Activated T-cell treated with anti-CD3 and anti-CD28 coated beads, Interleukin-2, amount 50 U/mL, for 72 hours (primary cell): ENCODE measurements at places on chromosomes 1 and 21. TPM values are rescaled to one million over a fixed set of nuclear protein-coding genes. Genes with fewer than 3 reads are reported as not detected.

Gene PLA2G2F
- not detected for total RNA-seq

DNA sequence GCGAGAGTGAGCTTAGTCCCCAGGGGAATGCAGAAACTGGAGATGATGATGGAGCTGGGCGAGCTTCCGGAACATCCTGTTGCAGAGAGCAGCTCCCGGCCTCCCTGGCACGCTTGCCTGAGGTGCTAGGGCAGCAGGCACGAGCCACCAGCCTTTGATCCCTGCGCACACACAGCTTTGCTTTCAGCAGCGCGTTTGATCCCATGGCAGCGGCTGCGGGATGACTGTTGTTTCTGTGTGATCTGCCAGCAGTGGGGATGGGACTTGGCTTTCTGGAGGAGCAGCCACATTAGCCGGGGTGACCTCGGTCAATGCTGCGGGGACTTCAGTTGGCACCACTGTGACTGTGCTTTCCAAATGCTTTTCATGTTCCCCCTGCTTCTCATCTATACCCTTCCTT is 193.2 kb downstream of the KAZN start:
- H3K4me3 ChIP-seq: no peak overlapping the region
- H3K36me3 ChIP-seq: no peaks in the 10 kb centered on the region
- no peak overlapping the region for H3K27ac ChIP-seq
- DNase-seq: no peak
- no peaks in the 10 kb centered on the region for H3K27me3 ChIP-seq

GRCh38 chr21:37319551-37319950 is 47.0 kb upstream of the DYRK1A start:
- DNase-seq: no peak
- no peak overlapping the region for H3K27ac ChIP-seq
- H3K4me3 ChIP-seq: no peak overlapping the region
- H3K27me3 ChIP-seq: no peaks in the 10 kb centered on the region
- no peaks in the 10 kb centered on the region for H3K4me1 ChIP-seq
- peaks cover 2% of the 10 kb centered on the region for H3K36me3 ChIP-seq

DNA sequence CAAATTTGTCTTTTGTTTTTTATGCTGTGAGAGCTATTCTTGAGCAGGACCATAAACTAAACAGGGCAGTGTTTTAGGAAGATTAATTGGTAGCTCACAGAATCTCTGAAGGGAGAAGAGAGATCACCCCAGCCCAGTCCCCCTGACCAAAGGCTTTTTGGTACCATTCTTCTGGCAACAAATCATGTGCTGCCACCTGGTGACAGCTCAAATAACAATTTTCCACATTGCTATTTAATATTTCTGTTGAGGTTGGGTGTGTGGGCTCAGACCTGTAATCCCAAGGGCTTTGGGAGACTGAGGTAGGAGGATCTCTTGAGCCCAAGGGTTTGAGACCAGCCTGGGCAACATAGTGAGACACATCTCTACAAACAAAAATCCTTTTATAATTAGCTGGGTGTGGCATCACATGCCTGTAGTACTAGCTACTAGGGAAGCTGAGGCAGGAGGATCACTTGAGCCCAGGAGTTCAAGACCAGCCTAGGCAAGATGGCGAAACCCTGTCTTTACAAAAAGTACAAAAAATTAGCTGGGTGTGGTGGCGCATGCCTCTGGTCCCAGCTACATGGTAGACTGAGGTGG is 2.2 kb upstream of the TESK2 start:
- no peaks in the 10 kb centered on the region for H3K27me3 ChIP-seq
- no peaks in the 10 kb centered on the region for H3K36me3 ChIP-seq
- H3K4me3 ChIP-seq: peak overlapping the region; percentile 36
- DNase-seq: peak; percentile 50
- H3K27ac ChIP-seq: no peak overlapping the region
- H3K4me1 ChIP-seq: peaks cover 10% of the 10 kb centered on the region

GRCh38 chr21:35643176-35643575 is 417.1 kb downstream of the SETD4 start:
- H3K4me1 ChIP-seq: no peaks in the 10 kb centered on the region
- no peak for DNase-seq
- H3K27me3 ChIP-seq: peaks cover 19% of the 10 kb centered on the region
